AG04449 (cell line): ENCODE measurements at places on chromosomes 16 and 17.

DNA sequence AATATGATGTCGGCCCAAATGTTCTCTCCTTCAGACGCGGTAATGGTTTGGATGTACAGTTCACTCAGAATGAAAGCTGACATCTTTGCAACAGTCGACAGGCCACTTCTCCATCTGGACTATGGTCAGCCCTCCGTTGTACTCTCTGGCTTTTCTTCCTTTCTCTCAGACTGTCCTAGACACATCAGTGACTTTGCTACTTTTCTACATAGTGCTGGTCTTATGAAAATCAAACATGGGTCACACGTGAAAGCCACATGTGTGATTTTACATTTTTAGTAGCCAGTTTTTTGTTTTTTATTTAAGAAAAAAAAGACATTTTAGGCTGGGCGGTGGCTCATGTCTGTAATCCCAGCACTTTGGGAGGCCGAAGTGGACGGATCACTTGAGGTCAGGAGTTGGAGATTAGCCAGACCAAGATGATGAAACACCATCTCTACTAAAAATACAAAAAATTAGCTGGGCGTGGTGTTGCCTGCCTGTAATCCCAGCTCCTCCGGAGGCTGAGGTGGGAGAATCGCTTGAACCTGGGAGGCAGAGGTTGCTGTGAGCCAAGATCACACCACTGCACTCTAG lies 644.1 kb downstream of the KCNJ2 start:
- no peak for DNase-seq

DNA sequence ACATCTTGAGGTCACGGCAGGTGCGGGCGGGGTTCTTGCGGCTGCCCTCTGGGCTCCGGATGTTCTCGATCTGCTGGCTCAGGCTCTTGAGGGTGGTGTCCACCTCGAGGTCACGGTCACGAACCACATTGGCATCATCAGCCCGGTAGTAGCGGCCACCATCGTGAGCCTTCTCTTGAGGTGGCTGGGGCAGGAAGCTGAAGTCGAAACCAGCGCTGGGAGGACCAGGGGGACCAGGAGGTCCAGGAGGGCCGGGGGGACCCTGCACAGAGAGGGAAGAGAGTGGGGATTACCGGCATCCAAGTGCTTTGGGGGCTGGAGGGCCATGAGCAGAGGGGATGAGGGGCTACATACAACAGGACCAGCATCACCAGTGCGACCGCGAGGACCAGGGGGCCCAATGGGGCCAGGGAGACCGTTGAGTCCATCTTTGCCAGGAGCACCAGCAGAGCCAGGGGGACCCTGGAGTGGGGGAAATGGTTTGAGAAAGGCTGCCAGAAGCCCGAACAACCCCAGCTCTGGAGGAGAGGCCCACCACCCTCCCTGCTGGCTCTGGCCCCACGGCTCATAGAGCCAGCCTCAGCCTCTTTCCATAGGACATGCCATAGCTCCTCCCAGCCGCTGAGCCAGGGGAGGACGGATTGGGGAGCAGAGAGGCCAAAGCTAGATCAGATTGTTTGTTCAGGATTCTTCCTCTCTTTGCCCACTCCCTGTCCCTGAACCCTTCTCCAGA lies 14.6 kb downstream of the COL1A1 start:
- DNase-seq: no peak

DNA sequence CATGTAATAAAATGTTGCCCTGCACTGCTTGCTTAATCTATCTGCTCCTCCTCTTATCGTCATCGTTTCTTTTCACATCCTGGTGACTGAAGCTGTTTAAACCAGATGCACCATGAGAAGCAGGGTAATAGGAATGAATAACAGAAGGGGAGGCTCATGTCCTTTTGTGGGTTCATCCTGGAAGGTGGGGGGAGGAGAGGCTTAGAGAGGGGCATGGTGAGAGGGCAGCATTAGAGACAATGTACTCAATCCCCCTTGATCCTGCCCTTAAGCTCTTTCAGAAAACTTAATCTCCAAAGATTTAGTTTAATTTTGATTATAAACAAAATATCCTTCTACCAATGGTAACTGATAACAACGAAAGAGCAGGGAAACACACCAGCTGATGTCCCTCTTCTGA lies 248.5 kb downstream of the CA10 start:
- DNase-seq: no peak

GRCh38 chr16:28522792-28523191 lies 16.0 kb downstream of the NUPR1 start:
- no peak for DNase-seq

DNA sequence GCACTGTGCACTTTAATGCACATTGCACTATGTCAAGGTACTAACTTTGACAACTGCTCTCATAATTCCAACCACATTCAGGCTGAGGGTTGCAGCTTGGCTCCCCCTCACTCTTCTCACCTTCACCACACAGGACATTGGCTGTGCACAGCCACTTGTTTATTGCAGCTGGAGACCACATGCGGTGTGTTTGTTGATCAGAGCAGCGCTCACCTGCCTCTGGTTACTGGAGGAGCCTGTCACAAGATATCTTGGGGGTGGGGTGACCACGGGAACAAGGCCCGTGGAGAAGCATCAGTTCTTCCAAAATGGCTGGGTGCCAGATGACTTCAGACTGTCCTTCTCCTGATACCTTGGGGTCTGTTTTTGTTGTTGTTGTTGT lies 10.6 kb upstream of the CCL5 start:
- DNase-seq: no peak

GRCh38 chr16:89060207-89060794 lies 33.4 kb upstream of the ACSF3 start:
- DNase-seq: no peak

DNA sequence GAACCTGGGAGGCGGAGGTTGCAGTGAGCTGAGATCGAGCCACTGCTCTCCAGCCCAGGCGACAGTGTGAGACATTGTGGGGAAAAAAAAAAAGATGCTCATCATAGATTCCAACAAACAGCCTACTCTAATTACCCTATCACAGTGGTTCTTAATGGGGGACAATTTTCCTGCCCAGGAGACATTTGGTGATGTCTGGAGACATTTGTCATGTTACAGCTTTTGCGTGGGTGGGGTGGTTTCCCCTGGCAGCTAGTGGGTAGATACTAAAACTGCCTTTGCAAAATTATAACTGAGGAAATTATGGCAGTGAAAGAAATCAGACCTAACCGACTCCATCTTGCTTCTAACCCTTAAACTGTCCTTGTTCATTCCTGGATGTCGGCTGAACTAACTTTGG lies 92.5 kb upstream of the RBL2 start:
- no peak for DNase-seq

DNA sequence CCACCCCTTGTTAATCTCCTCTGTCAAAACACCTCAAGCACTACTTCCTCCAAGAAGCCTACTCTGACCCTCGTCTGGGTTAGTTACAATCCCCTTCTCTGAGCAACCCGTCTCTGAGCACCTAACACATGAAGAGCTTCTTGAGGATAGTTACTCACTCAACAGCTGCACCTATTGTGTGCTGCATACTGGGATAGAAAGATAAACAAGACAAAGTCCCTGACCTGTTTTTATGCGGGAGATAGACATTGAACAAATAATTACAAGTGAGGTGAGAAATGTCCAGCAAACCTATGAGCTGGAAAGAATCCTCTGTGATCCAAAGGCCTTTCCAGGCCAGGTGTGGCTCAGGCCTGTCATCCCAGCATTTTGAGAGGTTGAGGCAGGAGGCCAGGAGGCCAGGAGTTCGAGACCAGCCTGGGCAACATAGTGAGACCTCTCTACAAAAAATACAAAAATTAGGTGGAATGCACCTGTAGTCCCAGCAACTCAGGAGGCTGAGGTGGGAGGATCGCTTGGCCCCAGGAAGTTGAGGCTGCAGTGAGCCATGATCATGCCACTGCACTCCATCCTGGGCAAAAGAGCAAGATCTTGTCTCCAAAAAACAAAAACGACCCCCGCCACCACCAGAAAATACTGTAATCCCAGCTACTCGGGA lies 5.5 kb upstream of the ZNF771 start:
- no peak for DNase-seq

GRCh38 chr17:31842195-31843069 lies 16.6 kb downstream of the COPRS start:
- DNase-seq: no peak

GRCh38 chr16:86697715-86698114 lies 119.4 kb downstream of the FOXL1 start:
- no peak for DNase-seq

- no peak for DNase-seq
Measured at GRCh38 chr17:550041-550398, 164.6 kb downstream of the VPS53 start.

GRCh38 chr16:88578446-88579313 lies 8.5 kb downstream of the ZC3H18 start:
- no peak for DNase-seq

DNA sequence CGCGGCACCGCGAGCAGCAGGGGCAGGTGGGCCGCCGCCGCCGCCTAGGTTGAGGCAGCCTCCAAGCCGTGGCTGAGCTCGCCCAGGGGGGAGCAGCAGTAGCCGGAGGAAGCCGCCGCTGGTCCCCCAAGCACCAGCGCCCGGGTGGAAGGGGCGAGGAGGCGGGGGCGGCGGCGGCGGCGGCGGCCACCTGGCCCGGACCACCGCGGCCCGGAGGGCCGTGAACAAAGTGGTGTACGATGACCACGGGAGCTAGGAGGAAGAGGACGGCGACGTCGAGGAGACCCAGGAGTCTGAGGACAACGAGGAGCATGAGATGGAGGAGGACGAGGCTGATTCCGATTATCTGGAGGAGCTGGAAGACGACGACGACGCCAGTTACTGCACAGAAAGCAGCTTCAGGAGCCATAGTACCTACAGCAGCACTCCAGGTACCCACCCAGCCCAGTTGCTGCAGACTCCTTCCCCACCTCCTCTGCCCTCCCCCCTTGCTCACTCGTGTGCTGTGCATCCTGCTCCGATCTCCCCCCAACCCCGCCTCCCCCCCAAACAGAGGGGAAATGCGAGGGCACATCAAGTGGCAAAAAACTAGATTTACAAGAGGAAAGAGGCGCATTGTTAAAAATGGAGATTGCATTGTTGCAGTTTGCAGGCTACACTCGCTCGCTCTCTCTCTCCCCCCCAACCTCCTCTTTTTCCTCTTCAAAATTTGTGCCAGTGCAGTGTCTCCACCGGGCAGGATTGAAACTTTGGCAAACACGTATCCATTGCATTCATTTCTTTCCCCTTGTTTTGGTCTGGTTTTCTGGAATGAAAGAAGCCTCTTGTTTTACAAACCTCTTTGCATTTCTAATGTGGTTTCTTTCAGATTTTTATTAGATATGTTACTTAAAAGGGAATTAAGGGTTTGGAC lies 41.8 kb upstream of the AMZ2 start:
- DNase-seq: no peak

DNA sequence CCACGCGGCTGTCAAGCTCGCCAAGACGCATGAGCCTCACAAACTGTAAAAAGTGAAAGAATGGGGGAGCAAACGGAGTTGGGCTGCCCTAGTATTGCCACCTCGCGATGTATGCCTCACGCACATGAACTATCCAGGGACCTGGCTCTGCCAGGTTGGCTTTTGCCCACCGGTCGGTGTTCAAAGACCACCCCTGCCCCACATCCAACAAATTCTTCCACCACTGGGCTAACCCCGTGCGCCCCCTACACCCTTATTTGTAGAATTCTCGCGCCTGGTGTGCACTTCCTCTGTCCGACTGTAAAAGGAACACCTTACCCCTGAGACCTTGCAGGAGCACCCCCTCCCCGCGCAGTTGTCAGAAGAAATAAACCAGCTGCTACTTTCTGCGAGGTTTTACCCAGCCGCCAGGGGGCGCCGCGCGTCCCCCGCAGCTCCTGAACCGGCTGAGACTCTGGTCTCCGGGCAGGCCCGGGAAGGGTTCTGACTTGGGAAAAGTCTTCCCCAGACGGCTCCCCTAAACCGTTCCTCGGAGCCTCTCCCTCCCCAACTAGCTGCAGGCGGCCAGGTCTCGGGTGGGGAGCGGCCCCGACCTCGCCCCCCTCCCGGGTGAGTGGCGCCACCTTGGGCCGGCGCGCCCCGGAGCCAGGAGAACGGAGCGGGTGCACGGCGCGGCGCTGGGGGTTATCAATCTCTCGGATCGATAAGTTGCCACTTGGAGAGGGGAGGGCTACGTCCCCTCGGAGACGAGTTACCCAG lies 1.7 kb upstream of the ZNF423 start:
- DNase-seq: no peak

GRCh38 chr17:64574646-64575045 lies 67.9 kb downstream of the CEP95 start:
- no peak for DNase-seq

- DNase-seq: no peak
Measured at GRCh38 chr17:63278728-63279442, 167.2 kb downstream of the CYB561 start.

- DNase-seq: no peak
Measured at GRCh38 chr16:4654011-4654963, 29.7 kb downstream of the MGRN1 start.

- no peak for DNase-seq
Measured at GRCh38 chr17:34711646-34712045, 132.3 kb downstream of the TMEM132E start.

DNA sequence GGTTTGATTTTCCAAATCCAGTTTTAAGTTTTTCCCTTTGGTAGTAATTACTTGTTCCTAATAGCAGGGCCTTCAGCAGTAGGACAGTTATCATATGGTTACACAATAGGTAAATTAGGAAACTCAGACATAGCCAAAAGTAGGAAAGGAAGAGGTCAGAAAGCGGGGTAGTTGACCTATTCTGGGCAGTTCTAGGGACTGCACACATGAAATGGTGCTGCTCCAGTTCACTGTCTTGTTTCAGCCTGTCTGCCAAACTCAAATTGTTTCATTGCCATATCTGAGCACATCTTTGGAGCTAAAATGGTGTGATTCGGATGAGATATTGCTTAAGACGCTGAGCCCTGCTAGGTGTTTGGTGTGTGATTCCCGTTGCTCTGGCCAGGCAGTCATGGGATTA lies 56.7 kb downstream of the TANGO6 start:
- no peak for DNase-seq

DNA sequence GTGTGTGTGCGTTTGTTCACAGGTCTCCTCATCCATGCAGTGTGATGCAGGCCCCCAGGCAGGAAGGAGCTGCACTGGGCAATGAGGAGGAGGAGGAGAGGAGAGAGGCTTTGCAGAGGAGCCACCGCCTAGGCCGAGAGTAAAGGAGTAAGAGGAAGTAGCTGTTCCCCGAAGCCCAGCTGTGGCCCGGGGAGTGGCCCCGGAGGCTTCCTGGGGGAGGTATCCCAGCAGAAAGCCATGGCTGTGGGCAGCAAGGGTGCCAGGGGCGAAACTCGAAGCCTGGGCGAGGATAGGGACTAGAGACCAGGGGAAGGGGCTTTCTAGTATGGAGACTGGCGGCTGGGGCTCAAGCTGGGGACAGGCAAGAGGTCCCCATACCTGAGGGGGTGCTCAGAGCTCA lies 12.2 kb downstream of the C16orf95 start:
- no peak for DNase-seq

- DNase-seq: no peak
Measured at GRCh38 chr16:84088695-84089395, 27.9 kb downstream of the MBTPS1 start.

GRCh38 chr17:52828621-52829020 lies 670.1 kb upstream of the CA10 start:
- no peak for DNase-seq
